Inflammatory macrophage treated with lipopolysaccharide for 1 hour (primary cell): ENCODE measurements at places on chromosomes 5 and 9.

DNA sequence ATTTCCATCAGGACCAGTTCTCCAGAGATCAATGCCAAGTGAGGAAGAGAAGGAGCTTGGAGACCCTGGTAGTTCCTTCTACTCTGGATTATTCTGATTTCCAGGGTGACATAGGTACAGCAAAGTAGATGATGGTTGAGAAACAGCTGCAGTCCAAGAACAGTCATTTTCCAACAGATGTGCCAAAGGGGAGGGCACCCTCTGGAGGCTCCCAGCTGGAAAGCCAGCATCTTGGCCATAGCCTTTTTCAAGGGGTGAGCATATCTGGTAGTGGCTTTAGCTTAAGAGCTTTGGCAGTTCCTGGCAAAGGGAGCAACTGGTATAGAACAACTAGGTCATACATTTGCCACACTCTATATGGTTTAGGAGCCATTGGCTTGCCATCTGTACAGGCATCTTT, 492.7 kb downstream of the RASEF start:
- no peak for DNase-seq

- DNase-seq = peak; percentile 7
Observed at GRCh38 chr5:109511980-109512734, 102.4 kb upstream of the PJA2 start.

DNA sequence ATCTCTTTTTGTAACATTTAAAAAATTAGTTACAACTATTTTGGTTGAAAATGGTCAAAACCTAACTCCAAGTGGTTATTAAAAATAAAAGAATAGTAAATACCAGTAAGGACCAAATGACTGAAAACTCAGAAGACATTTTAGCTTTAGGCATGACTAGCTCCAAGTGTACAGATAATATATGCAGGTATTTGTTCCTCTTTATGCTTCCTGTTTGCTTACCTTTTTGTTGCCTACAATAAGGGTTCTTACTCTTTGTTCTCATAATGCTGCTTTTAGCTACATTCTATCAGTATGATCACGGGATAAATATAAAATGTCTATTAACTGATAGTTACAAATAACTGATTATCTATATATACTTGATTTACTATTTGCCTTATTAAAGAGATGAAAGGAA, 259.6 kb downstream of the CDH12 start:
- DNase-seq = no peak

GRCh38 chr9:110049699-110050450, 158.1 kb downstream of the C9orf152 start:
- peak; percentile 56 for DNase-seq

- no peak for DNase-seq
Observed at GRCh38 chr9:129263836-129264235, 85.8 kb upstream of the IER5L start.

GRCh38 chr9:91379426-91379825, 17.7 kb upstream of the AUH start:
- DNase-seq = no peak

DNA sequence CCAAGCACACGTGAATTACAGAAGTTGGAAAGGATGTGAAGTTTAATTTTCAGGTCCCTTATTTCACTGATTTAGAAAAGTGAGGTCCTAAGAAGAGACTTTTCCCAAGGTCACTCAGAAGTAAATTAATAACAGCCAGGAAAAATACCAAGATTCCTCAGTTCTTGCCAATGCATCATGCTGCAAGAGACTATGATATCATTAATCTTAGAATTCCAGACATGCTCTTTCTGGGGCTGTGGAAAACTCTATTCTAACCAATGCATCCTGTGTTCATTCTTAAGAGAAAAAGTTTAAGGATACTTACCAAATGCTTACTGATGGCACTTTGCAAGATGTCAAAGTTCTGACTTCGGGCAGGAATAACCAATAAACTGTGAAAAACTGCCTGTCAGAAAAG, 42.8 kb downstream of the TEX10 start:
- DNase-seq = no peak

DNA sequence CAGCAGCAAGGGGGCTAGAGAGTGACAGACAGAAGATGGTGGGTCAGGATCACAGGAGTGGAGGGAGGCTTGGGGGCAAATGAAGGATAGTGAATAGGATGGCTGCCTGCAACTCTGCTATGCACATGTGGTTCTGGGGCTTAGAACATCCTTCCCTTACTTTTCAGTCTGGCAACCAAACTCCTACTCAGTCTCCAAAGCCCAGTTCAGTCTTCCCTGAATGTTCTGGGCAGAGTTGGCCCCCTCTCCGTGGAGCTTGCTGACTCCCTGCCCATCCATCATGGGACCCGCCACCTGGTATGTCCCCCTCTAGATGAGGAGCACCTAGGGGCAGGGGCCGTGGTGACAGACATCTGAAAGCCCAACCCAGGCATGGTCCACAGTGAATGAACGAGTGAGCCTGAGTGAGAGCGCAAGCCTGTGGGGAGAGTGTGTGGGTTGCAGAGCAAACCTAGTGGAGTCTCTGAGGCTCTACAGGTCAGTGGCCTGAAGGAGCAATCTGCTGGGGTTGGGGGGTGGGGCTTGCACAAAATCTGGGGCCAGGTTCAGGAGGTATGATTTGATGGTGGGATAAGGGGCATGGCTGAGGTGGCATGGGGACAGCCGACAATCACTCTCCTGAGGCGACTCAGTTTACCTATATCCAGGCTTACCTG, 180.6 kb downstream of the FGF18 start:
- DNase-seq = no peak
